ENCODE measurements at places on chromosomes 11 and 22.

DNA sequence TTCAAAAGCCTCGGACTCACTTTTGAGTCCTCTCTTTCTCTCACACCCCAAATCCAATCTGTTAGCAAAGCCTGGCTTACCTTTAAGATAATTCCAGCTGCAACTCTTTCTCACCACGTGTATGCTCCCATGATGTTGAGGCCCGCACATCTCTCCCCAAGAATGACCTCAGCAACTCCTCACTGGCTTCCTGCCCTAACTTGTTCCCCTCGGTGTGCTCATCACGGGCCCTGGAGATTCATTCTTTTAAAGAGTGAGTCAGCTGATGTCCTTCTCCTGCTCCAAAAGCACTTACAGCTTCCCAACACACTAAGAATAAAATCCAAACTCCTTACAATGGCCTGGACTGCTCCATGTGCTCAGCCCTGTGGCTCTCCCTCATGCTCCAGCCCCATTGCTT is 1041.3 kb downstream of the OPCML start:
- DNase-seq: no peak

GRCh38 chr11:111220721-111221120 is 24.8 kb upstream of the POU2AF2 start:
- no peak for DNase-seq

DNA sequence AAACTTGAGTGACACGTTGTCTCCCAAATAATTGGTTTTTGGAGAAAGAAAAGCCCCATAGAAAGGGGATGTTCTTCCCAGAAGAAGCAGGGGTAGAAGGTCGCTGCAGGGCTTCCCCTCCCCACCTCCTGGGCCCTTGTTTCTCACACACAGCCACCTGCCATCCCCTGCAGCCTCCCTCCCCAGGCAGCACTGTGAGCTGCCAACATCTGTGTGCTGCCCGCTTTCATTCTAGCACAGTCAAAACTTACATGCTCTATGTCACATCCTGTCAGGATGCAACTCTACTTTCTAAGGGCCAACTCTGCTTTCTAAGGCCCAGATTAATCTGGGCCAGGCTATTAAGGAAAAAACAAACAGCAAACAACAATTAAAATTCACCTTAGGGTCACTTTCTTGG is 309.4 kb upstream of the ZC3H12C start:
- DNase-seq: no peak

GRCh38 chr22:26707581-26707980 is 50.2 kb downstream of the MIAT start:
- DNase-seq: no peak

GRCh38 chr11:12249590-12250260 is 127.6 kb upstream of the PARVA start:
- no peak for DNase-seq

GRCh38 chr22:24170188-24170587 is 11.1 kb upstream of the SUSD2 start:
- no peak for DNase-seq

GRCh38 chr11:66002648-66003225 is 434 bp downstream of the BANF1 start:
- no peak for DNase-seq

DNA sequence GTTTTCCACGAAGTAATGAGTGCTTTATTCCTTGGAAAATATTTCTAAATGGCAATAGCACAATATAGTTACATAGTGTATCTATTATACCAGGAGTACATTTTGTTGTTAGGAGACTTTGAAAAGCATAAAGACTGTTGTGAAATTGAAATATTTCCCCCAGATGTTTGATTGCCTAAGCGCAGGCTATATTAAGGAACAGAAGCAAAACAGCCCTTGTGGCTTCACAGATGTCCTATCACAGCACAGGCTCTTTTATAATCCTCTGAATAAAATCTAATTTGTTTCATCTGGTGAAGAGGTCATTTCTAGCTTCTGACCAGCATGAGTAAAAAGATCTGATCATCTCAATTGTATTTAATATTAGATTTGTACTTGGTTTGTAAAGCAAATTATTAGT is 48.2 kb downstream of the BSX start:
- DNase-seq: no peak

GRCh38 chr11:21892736-21893564 is 299.9 kb upstream of the ANO5 start:
- DNase-seq: no peak

GRCh38 chr11:116130122-116130521 is 625.9 kb upstream of the CADM1 start:
- no peak for DNase-seq
